Urothelium cell line (cell line): ENCODE measurements at places on chromosomes 12 and 14.

GRCh38 chr14:31977001-31977556, 100.0 kb upstream of the ARHGAP5 start:
- DNase-seq: no peak

GRCh38 chr12:107761502-107761904, 566 bp upstream of the PRDM4 start:
- no peak for DNase-seq

DNA sequence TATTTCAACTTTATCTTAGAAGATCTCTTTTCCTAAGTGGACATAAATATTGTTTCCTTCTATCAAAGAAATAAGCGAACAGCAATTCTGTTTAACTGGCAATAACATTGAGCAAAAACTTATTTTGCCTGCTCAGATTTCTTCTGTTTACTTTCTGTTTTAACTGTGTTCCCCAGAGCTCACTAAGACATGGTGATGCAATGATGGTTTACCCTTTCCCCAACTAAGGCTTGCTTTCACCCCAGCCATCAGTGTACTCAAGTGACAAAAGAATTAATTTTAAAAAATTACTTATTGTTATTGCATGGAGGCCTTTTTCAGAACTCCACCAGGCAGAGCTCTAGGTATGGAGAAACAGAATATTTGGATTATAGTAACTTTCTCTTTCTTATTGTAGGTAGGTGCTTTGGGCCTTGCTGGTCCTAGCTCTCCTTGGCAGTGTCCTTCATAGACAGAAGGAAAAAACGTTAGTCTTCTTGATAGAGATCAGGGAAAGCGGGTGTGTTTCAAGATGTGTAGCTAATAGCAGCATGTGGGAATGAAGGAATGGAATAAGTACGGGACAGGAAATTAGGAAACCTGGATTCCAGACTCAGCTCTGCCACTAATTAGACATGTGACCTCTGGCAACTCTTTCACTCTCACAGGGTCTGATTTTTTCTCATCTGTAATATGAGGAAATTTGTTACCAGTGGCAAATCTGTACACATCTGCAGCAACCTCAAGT, 14.6 kb upstream of the DDHD1 start:
- no peak for DNase-seq

GRCh38 chr12:76864791-76865400, 13.9 kb downstream of the CSRP2 start:
- no peak for DNase-seq

GRCh38 chr12:51330186-51330585, 6.2 kb upstream of the BIN2 start:
- DNase-seq: no peak

DNA sequence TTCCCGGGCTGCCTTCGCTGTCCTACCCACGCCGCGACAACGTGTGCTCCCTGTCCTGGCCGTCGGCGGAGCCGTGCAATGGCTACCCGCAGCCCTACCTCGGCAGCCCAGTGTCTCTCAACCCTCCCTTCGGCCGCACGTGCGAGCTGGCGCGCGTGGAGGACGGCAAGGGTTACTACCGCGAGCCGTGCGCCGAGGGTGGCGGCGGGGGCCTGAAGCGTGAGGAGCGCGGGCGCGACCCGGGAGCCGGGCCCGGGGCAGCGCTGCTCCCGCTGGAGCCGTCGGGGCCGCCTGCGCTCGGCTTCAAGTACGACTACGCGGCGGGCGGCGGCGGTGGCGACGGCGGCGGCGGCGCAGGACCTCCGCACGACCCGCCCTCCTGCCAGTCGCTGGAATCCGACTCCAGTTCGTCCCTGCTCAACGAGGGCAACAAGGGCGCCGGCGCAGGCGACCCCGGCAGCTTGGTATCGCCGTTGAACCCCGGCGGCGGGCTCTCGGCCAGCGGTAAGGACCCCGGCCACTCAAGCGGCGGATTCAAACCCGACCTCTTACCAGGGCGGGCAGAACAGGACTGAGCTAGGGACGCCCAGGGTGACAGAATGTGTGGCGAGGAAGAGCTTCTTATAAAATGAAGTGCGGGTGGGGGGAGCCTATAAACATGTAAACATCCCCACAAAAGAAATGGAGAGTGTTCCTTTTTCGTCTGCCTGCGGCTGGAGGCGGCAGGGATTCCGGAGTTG, 503 bp downstream of the HOXC12 start:
- DNase-seq: no peak

- no peak for DNase-seq
These were observed 60.3 kb downstream of the RIN3 start for GRCh38 chr14:92573761-92574498.
